ENCODE measurements at places on chromosomes 6 and 20.

DNA sequence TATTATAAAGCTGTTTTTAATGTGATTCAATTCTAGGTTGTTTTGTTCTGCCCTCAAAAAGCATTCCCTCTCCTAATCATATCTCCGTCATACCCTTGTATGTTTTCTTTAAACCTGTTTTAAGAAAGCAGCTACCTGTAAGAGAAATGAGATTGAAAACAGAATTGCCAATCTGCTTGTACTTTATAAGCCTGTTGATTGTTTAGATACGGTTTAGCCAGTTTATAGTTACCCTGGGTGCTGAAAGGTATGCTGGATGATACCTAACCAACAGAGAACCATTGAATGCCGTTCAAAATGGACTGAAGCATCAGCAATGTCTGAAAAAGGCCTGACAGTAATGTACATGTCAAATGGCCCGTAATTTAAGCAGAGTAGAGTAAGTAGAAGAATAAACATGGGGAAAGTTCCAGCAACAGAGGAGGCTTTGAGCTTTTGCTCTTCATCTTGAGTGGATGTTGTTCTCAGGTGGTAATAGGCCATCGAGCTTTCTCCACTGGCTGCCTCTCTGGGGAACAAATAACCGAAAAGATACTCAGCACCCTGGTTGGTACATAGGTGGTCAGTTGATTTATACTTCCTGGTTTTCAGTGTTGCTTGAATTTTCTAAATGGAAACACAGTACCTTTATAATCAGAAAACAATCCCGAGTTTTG, 27.5 kb downstream of the PTPN1 start:
- no peak for DNase-seq

DNA sequence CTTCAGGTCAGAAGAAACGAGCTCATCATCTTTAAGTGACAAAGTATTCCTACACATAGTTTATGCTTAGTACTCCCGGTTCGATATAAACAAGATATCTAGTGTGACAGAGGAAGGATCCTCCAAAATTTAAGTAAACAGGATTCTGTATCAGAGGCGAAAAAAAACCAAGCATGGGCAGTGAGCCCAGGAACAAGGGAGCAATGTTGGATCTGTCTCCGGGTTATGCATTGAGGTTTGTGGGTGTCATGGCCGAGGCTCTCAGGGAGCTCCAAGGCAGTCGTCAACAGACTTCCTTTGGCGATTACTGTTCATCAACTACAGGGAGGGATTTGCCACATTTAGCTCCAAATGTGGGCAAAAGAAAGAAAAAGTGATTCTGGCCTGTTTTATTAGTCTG, 319.5 kb downstream of the CBLN4 start:
- DNase-seq: no peak

- no peak for DNase-seq
These were observed 19.4 kb upstream of the VNN1 start for GRCh38 chr6:132733283-132733682.

DNA sequence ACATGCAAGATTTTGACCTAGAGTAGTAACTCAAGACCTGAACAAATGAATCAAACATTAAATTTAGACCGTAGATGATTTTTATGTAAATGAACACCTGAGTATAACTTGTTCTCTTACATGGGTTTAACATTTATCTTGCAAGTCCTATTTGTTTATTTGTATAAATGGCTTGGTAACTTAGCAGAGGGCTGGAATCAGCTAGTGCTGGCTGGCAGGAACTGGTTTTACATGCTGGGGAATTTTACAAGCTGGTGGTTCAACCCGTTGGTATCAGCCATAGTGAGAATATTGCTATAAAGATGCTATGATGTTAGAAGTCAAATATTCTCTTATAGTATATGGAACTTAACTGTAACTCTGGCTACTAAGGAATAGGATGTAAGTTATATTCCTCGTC, 8.9 kb downstream of the SLC22A2 start:
- DNase-seq: no peak

DNA sequence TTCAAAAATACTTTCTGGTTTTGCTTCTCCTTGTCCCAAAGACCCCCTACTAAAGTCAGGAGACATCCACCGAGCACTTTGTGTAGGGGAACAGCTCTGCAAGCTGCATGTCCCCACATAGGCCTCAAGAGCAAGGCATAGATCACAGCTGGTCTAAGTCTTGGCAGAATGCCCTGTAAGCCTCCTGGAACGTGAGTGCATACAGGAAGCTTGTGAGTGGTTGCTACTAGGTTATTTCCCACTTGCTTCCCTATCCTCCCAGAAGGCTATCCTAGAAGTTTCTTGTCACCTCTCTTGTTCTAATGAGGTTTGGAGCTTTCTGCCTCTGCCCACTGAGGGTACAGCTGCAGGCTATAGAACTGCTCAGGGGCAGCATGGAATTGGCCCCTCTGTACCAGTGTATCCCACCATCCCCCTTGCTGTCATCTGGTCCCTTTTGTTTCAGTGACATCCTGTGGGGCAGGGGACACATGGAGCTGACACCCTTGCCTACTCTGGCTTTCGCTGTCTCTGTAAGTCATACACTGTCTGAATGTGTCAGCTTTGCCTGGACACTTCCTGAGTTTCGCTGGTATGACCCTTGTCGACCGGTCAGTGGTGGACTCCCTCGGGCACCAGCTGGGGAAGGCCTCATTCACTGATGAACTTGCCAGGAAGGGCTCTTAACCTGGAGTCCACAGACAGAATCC, 35.6 kb upstream of the KCNK16 start:
- DNase-seq: no peak

DNA sequence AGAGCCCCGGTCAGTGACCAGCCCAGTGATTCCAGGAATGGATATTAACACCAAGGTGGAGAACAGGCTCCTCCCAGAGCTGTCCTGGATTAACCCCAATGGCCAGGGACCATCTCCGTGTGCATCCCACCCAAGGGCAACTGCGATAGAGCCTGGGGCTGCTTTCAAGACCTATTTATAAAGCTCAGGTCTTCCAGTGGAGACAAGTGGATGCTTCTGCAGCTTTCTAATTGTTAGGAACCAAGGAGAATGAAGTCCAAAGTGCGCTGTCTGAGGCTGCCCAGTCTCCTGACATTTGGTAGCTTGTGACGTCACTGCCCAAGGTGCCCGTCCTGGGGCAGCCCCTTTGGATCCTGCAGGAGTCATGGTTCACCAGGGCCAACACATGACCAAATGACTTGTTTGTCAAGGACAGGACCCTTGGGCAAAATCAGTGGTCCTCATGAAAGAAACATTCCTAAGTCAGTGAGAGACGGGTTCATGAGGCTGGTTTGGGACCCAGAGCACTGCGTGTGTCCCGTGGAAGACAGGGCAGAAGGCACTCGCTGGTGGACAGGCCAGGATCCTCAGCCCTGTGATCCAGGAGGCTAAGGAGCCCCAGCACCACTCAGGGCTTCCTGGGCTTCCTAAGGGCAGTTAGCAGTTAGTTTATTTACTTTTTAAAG, 174.9 kb downstream of the ANKRD60 start:
- no peak for DNase-seq

DNA sequence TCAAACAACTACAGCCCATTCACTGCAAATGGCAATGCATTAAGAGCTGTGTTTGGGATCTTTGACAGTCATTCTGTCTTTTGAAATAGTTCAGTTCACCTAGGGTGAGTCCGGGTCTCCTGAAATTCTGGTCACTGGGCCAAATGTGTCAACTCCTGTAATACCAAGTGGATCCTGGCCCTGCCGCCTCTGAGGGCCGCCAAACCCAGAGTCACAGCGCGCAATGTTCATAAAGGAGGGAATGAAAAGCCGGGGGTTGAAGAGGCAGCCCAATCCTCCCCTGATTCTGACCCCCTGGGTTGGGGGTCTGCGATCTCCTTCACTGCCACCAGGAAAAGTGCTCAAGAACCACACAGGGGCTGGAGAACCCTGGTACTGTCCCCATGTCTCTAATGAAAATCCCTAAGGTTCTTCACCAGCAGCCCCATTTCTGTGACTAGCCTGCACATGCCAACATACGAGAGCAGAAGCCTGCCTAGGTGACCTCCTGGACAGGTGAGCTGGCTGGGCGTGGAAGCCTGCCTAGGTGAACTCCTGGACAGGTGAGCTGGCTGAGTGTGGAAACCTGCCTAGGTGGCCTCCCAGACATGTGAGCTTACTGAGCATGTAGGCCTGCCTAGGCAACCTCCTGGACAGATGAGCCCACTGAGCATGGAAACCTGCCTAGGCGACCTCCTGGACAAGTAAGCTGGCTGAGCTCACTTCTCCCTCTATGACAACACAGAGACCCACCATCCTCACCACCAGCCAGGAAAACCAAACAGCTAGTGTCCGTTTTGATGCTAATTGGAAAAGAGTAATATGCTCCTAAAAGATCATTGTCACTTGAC, 16.1 kb upstream of the APMAP start:
- DNase-seq: no peak

GRCh38 chr20:10758446-10758845, 84.6 kb upstream of the JAG1 start:
- no peak for DNase-seq
